ENCODE measurements at places on chromosomes 6 and 20. TPM values are rescaled to one million over a fixed set of nuclear protein-coding genes. Genes with fewer than 3 reads are reported as not detected.

IL17F gene
- polyA plus RNA-seq = not detected

SLC22A3 gene
- 0.99 TPM for polyA plus RNA-seq

PACSIN1 gene
- polyA plus RNA-seq = not detected

HLA-DRA gene
- polyA plus RNA-seq = not detected

RNF39 gene
- 5.3 TPM for polyA plus RNA-seq

NSFL1C gene
- 99.6 TPM for polyA plus RNA-seq

ASIP gene
- not detected for polyA plus RNA-seq

CFB gene
- 0.49 TPM for polyA plus RNA-seq

NNAT gene
- polyA plus RNA-seq = 1.2 TPM

C20orf96 gene
- 3.2 TPM for polyA plus RNA-seq

SLC52A3 gene
- 1.7 TPM for polyA plus RNA-seq

KCNK16 gene
- not detected for polyA plus RNA-seq

MYB gene
- 0.13 TPM for polyA plus RNA-seq

IL20RA gene
- polyA plus RNA-seq = 0.75 TPM

LST1 gene
- 0.20 TPM for polyA plus RNA-seq

SEL1L2 gene
- not detected for polyA plus RNA-seq

LHFPL5 gene
- polyA plus RNA-seq = not detected

PDYN gene
- not detected for polyA plus RNA-seq

OTOR gene
- polyA plus RNA-seq = not detected

SNPH gene
- polyA plus RNA-seq = 2.7 TPM

SLC32A1 gene
- not detected for polyA plus RNA-seq

GSTA5 gene
- polyA plus RNA-seq = not detected

CCDC170 gene
- polyA plus RNA-seq = 0.03 TPM

CST3 gene
- 360 TPM for polyA plus RNA-seq

PTCRA gene
- polyA plus RNA-seq = not detected

POPDC3 gene
- polyA plus RNA-seq = 4.8 TPM

CST4 gene
- polyA plus RNA-seq = not detected

THBS2 gene
- 85.3 TPM for polyA plus RNA-seq

RIMS4 gene
- polyA plus RNA-seq = not detected

PACRG gene
- not detected for polyA plus RNA-seq

KIAA1755 gene
- polyA plus RNA-seq = 0.06 TPM

MDFI gene
- 181 TPM for polyA plus RNA-seq

BPIFB4 gene
- polyA plus RNA-seq = not detected

ULBP2 gene
- polyA plus RNA-seq = 9.9 TPM

DDX43 gene
- polyA plus RNA-seq = 0.26 TPM

PGK2 gene
- polyA plus RNA-seq = not detected

PAX1 gene
- polyA plus RNA-seq = not detected

GPR63 gene
- 0.91 TPM for polyA plus RNA-seq

MAPK14 gene
- 19.4 TPM for polyA plus RNA-seq

ANKRD66 gene
- polyA plus RNA-seq = not detected

SMLR1 gene
- not detected for polyA plus RNA-seq

SLC22A1 gene
- 0.15 TPM for polyA plus RNA-seq

TPD52L1 gene
- polyA plus RNA-seq = 44.3 TPM

PRRT1 gene
- polyA plus RNA-seq = 0.75 TPM

SYCP2 gene
- polyA plus RNA-seq = 0.04 TPM

CDC5L gene
- 11.0 TPM for polyA plus RNA-seq

PKIB gene
- 0.94 TPM for polyA plus RNA-seq
